Immature natural killer cell (primary cell): ENCODE measurements at places on chromosomes 4 and X. TPM values are rescaled to one million over a fixed set of nuclear protein-coding genes. Genes with fewer than 3 reads are reported as not detected.

GRCh38 chrX:30654989-30655607 lies 1.9 kb downstream of the GK start:
- DNase-seq, result no peak

DNA sequence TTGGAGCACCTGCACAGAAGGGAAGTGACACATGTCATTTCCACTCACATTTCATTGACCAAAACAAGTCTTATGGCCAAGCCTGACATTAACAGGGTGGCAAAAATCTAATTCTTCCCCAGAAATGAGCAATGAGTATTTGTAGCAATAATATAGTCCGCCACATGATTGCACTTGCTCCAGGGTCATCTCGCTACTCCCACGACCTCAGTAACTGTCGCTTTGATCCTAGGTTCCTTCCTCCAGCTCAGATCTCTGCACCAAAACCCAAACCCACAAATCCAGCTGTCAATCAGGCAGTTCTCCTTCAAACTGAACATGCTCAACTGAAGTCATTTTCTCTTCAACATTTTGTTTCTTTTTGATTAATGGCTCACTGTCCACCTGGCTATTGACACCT lies 25.2 kb upstream of the PTTG2 start:
- no peak for DNase-seq

DNA sequence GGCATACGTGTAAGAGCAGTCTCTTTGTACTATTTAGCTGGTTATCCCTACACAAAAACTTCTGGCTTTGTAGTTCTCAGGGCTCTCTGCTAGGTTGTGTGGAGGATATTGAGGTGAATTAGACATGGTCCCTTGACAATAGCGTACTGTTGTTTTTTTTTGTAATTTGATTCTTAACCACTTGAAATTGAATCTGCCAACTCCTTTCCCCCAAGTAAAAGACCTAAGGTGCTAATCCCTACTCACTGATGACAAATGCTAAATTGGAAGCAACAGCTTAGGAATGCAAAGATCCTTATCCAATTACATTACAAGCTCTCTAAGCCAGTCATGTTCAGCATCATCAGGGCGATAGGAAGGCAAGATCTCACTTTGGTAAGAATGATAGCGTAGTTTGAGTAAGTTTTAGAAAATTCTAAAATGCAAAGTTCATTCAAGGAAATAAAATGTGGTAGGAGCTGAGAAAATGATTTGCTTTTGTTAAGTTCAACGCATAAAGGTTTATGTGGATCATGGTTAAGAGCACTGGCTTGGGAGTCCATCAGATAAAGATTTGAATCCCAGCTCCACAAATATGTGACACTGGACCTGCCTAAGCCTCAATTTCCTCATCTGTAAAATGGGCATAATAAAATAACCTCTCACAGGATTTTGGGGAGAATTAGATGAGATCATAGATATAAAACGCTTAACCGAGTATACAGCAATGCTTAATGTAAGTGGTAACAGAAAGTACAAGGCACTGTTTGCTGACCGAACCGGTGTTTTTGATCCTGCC lies 39.3 kb downstream of the DOCK11 start:
- DNase-seq, result no peak

- DNase-seq, result no peak
Observed at GRCh38 chrX:2901367-2902036, 27.6 kb downstream of the ARSD start.

Gene MID2
- polyA plus RNA-seq, result 2.1 TPM

Gene TAF9B
- 15.4 TPM for polyA plus RNA-seq

Gene UGT2B15
- polyA plus RNA-seq, result not detected

Gene SH3D19
- polyA plus RNA-seq, result 1.3 TPM
